Left renal pelvis (tissue), 4 donors: ENCODE measurements at places on chromosomes 12 and 14. TPM values are rescaled to one million over a fixed set of nuclear protein-coding genes. Genes with fewer than 3 reads are reported as not detected.

TCL1A gene
- 0.72 TPM for polyA plus RNA-seq

IQSEC3 gene
- polyA plus RNA-seq = 10.5 TPM

MIA2 gene
- 25.3 TPM for polyA plus RNA-seq

OTX2 gene
- not detected for polyA plus RNA-seq
